ENCODE measurements at places on chromosomes 1 and 21. TPM values are rescaled to one million over a fixed set of nuclear protein-coding genes. Genes with fewer than 3 reads are reported as not detected.

Gene GNG4
- total RNA-seq, result 14.9 TPM

Gene RAB7B
- 0.22 TPM for total RNA-seq

Gene TNFRSF1B
- 0.22 TPM for total RNA-seq

Gene LAPTM5
- not detected for total RNA-seq

Gene LCA5L
- 4.7 TPM for total RNA-seq

Gene TNNI3K
- 1.9 TPM for total RNA-seq

Gene LCE2C
- total RNA-seq, result not detected

Gene OR6N1
- total RNA-seq, result not detected

Gene JTB
- 94.7 TPM for total RNA-seq

Gene LMOD1
- 0.37 TPM for total RNA-seq

Gene OLFML2B
- 1.3 TPM for total RNA-seq
